ENCODE measurements at places on chromosomes 5 and 9.

- DNase-seq: no peak
These were observed 3.4 kb downstream of the SLC2A6 start for GRCh38 chr9:133475292-133476012.

- no peak for DNase-seq
These were observed 172.7 kb upstream of the RFX3 start for GRCh38 chr9:3698531-3698930.

GRCh38 chr9:4011054-4011453 is 288.8 kb downstream of the GLIS3 start:
- no peak for DNase-seq

- no peak for DNase-seq
These were observed 37.7 kb downstream of the SPARC start for GRCh38 chr5:151648988-151649387.

DNA sequence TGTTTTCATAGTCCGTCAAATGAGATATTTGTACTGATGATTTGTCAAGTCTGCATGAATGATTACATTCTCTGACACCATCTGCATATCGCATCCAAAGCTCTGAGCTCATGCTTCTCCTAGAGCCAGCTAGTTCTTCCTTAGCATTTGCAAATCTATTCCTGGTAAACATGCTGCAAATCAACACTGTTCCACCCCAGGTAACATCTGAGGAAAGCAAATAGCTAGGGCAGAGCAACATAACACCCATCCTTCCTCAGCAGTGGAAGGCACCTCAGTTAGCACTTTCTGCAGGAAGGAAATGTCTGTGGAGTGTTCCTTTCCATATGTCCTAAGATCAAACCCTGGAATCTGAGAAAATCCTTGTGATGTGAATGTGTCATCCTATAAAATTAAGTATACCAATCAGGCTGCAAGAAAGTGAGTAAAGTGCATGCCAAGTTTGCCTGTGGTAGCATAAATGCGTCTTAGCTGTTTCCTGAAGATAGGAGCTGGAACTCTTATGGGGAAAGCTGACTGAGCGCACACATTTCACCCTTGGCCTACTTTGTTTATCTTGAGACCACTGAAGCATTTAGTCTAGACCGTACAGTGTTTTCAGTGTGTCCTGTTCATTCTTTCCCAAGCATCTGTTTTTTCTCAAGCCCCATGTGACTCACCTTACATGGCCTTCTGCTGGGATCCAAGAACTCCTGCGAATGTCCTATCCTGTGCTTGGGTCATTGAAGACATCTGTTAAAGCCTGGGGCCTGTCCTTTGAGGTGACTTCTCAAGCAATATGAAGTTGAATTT is 50.9 kb upstream of the STARD4 start:
- peak; percentile 100 for DNase-seq

DNA sequence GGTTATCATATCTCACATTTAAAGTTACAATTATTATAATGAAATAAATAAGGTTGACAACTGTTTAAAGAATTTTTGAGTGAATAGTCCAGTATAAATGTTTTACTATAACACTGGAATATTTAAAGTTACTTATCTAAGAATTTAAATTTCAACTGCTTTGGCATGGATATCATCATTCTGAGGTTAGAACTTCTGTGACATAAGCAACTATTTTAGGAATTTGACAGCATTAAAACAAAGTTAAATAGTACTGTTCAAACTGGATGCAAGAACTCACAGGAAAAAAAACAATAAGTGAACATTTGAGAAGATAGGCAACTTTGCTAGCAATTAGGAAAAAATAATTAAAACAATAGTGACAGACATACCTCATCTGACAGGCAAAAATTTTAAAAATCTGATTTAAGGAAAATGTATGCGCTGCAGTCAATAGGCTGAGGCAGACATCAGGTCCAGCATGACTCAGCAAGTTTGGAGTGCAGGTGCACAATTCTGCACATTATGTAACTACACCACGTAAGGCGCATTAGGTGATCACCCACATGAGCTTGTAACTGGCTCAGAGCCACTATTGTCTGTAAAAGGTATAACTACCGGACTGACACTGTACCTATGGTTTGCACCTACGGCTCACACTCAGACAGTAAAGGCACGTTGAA is 180.6 kb downstream of the PDE4D start:
- DNase-seq: no peak
